ENCODE measurements at places on chromosomes 4 and X. TPM values are rescaled to one million over a fixed set of nuclear protein-coding genes. Genes with fewer than 3 reads are reported as not detected.

MND1 gene
- 16.5 TPM for polyA plus RNA-seq

RGN gene
- polyA plus RNA-seq: not detected

SATL1 gene
- 0.03 TPM for polyA plus RNA-seq

SPANXN3 gene
- not detected for polyA plus RNA-seq

FGF13 gene
- polyA plus RNA-seq: not detected

NBDY gene
- 47.3 TPM for polyA plus RNA-seq

KLHL13 gene
- 0.82 TPM for polyA plus RNA-seq

PHKA2 gene
- polyA plus RNA-seq: 14.0 TPM
